ENCODE measurements at places on chromosomes 13 and 19.

- DNase-seq = peak; percentile 68
Observed at GRCh38 chr19:58021541-58022282, 12.1 kb upstream of the ZSCAN1 start.

DNA sequence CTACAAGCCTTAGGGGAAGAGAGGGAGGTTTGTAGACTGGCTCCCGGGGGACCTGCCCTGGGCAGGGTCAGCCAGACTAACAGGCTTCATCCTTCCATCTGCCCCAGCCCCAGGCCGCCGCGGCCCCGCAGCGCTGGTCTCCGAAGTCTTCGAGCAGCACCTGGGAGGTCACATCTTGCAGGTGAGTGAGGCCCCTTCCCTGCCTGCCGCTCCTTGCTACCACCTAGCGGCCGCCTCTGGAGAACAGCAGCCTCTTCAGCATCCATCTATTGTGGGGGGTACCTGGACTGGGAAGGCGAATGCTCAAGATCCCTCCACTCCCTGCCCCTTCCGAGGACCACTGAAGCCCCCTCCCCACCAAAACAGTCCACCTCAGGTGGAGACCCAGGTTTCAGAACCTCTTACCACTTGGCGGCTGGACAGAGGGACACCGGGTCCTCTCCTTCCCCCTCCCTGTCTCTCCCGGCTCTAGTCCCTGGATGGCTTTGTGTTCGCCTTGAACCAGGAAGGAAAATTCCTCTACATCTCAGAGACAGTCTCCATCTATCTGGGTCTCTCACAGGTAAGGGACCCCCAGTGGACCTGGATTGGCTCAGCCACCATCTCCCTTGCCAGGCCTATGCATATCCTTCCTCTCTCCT lies 12.7 kb downstream of the NPAS1 start:
- DNase-seq = peak; percentile 57

DNA sequence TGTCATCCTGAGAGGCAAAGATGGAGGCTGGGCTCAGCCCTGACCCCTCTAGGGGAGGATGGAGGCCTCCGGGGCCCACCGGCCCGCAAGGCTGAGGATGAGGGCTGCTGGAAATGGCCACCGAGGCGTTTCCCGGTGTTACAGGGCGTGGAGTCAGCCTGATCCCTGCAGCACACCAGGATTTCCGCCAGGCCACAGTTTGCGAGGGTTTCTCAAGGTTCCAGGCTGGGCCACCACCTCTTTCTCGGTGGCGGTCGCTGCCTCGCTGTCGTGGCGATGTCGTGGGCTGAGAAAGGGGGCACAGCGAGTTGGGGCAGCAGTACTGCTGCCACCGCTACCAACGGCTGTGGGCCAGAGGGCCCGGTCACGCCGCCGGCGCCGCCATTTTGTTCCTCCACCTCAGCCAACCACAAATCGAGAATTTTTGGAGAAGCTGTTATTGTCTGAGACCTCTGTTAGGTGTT lies at the start of gene CSNK1A1L:
Gene CSNK1A1L, minus strand, starts transcription at position 414 of the 464 bp plus-strand sequence. Its CDS starts 408 bp downstream, at position 6.
- DNase-seq = no peak

GRCh38 chr19:31058676-31059340 lies 290.4 kb downstream of the TSHZ3 start:
- no peak for DNase-seq

GRCh38 chr13:25887962-25888655 lies 163.7 kb downstream of the SHISA2 start:
- DNase-seq = no peak

DNA sequence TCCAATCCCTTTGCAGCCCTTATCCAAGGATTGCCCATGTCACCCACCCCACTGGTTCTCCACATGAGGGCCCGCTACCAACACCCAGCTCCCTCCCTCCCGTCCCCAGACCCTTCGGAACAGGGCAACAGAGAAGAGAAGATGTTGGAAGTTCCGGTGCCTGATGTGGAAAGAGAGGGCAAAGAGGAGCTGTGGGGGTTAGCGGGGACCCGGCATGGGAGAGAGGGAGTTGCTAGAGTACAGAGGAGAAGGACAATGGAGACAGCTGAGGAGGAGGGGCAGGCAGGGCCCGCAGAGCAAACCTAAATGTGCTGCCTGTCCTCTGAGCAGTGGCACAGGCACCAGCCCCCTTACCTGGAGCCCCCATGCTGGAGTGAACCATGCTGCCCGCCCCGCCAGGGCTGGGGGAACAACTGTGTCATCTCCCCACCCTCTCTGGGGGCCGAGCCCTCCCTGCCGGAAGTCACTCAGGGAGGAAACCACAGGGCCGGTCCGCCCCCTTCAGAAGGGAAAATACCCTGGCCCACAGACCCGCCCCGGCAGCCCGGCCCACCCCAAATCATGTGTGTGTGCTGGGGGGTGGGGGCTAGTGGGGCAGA lies at the start of gene POU2F2:
Gene POU2F2, minus strand, starts transcription at position 417 of the 599 bp plus-strand sequence. Its CDS starts 35 bp downstream, at position 382.
- peak; percentile 51 for DNase-seq

- no peak for DNase-seq
Observed at GRCh38 chr19:40672573-40673299, 17.7 kb downstream of the NUMBL start.

- DNase-seq = no peak
Observed at GRCh38 chr13:26653310-26653709, 95.8 kb downstream of the WASF3 start.

- no peak for DNase-seq
Observed at GRCh38 chr13:94312511-94313216, 166.8 kb downstream of the DCT start.

DNA sequence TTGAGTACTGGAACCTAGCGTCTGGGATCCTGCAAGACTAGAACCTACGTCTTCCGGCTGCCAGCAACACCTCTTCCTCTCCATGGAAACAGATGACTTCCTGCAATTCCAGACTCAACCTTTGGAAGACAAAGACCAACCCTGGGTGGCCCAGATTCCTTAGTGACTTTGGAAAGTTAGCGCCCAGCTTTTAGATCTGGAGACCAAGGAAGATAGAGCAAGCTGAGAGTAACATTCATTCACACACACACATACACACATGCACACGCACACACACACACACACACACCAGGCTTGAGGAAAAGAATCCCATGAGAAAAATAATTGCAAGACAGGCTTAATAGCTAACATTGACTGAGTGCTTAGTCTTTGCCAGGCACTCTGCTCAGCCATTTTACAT lies 788.9 kb downstream of the UQCRFS1 start:
- no peak for DNase-seq

- peak; percentile 86 for DNase-seq
Observed at GRCh38 chr19:56477429-56478338, 539 bp upstream of the ZNF667 start.

DNA sequence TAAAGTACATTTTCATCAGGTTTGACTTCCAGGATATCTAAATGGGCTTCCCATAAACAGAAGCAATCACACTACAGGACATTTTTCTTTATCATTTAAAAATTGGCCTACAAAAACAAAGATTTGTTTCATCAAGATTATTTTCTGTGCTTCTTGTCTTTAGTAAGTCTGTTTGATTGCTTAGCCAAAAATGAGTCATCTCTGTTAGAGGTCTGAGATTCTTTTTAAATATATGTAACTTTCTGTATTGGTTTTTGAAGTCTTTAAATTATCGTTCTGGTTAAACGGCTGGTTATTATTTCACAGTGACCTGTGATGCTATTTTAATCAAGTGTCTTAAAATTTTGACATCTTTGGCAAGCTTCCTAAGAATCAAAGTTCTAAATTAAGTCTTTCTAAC lies 62.7 kb downstream of the SLITRK1 start:
- DNase-seq = no peak

DNA sequence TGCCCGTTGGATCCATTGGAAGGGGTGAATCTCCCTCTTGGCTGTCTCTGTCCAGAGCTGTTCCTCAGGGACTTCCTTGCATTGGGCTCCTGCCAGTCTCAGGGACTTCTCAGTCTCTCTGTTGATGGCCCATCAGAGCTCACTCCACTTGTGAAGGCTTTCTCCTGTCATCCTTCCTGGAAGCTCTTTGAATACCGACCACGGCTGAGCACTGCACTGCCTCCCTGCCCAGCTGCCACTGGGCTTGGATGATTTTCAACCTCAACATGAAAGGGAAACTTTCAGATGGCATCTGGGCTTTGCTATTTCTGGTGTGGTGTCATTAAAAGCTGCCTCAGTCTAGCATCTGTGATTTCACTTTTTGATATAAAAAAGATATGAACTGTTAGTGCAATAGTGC lies 66.1 kb upstream of the ANKRD10 start:
- DNase-seq = no peak

DNA sequence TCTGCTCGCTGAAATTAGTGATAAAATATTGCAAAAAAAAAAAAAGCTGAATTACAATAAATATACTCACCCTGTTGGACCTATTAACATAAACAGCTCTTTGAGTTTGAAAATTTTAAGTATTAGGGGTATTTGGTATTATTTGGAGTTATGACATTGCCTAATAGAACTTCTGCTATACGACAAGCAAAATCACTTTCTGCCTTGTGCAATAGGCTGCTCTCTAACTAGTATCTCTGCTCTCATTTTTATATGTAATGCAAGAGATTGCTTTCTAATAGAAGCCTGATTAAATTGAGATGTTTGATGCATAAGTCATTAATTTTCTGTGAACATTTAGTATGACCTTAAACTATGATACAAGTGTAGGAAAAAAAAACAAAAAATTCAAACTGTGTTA lies 5.3 kb downstream of the RGS9BP start:
- DNase-seq = no peak

GRCh38 chr19:43762814-43763213 lies 8.1 kb upstream of the SMG9 start:
- no peak for DNase-seq

DNA sequence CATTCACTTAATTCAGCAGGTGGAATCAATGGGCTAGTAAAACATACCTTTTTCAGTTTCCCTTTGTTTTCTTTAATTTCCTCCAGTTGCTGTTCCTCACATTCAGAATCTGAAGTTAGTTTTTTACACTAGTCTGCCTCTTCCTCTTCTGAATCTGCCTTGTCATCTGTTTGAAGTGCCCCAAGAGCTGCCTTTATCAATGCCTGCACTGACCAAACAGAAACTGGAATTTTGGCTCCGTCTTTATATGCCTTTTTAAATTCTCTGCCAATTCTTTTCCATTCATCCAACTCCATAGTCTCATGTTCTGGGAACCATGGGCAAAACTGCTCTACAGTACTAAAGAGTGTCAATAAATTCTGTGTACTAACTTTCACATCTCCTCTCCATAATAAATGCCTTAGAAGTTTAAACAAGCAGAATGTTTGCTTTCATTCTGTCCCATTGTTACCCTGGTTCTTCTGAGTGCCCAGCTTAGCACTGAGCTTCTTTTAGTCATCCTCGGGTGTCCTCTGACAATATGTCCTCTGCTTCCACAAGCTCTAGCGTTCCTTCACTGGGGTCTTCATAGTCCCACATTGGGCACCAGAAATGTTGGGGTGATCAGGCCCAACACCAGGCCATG lies 154.2 kb downstream of the ZNF486 start:
- DNase-seq = no peak

DNA sequence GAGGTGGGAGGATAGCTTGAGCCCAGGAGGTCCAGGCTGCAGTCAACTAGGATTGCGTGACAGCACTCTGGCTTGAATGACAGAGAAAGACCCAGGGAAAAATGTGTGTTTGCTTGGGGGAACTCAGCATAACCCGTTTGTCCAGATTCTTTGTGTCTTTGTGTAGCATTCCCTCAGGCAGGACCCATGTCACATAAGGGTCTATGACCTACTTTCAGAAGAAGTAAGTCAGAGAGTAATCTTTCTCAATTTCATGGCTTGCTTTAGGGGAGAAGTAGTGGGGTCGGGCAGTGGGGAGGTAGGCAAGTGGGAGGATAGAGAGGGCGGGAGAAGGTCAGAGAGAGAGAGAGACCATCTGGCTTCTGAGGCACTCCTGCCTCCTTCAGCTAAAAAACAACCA lies 11.9 kb upstream of the PSPC1 start:
- DNase-seq = no peak

DNA sequence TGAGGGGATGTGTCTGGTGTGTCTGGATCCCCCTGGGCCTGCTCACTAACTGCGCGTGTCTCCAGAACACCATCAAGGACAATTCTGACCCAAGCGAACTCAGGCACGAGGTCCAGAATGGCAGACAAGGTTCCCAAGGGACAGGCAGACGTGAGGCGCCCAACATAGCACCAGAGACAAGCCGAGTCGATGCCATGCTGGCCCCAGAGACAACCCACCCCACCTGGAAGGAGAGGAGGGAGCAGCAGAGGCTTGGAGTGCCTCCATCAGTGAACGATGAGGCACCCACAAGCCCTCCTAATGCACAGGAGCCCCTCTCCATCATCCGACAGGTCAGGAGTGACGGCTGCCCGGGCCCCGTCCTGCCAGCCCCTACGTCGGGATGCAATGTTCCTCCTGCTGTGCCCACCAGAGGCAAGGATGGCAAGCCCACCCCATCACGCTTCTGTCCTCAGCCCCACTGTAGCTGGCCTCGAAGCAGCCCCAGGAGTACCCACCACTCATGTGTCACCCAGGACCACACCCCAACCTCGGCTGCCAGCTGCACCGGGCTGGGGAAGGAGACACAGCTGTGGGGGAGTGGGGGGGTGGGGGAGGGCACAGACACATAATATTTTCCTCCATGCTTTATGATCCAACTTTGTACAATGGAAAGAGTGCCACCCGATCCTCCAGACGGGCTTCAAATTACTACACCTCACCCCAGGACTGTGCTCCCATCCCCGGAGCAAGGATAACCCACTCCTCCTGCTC lies 11.8 kb downstream of the AP3D1 start:
- DNase-seq = no peak

GRCh38 chr13:93226623-93227279 lies at the start of gene GPC6:
TSS of gene GPC6 (plus strand) at chr13:93226807.
- DNase-seq = no peak

DNA sequence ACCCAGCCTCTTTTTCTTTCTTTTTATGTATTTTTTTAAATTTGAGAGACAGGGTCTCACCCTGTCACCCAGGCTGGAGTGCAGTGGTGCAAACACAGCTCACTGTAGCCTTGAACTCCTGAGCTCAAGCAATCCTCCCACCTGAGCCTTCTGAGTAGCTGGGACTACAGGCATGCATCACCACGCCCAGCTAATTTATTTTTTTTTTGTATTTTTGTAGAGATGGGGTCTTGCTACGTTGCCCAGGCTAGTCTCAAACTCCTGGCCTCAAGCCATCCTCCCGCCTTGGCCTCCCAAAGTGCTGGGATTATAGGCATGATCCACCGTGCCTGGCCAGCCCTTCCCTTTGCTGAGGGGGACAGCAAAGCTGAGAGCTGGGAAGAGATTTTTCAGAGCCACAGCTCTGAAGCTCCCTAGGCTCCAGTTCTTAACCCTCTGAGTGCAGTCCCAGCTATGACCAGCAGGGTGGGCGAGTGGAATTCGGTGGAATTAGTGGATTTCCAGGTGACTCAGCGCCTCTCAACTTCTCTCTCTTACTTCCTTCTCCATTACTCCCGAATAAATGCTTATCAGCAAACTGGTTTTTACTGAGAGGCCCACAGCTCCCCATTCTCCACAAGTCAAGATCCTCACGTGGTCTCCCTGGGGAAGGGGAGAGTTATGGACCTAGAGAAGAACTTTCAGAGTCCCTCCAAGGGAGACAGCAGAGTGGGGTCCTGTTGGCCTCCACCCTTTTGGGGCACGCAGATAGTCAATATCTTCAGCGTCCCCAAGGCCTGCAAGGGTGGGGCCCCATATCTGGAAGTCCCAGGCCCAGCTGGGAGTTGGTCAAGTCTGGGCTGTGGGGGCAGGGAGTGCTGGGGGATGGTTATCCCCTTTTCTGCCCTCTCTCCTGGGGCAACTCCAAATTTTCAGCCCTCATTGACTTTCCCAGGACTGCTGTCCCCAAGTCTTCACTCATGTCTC lies 1.2 kb downstream of the BLVRB start:
- DNase-seq = peak; percentile 97

- no peak for DNase-seq
Observed at GRCh38 chr13:38703255-38703654, 16.4 kb downstream of the FREM2 start.

Measured in hematopoietic multipotent progenitor cell treated with erythropoietin and hydrocortisone succinate and interleukin-3 and kit ligand, for 6 days (in vitro differentiated cells).